Esophagus muscularis mucosa (tissue), 4 donors: ENCODE measurements at places on chromosomes 12 and 14. TPM values are rescaled to one million over a fixed set of nuclear protein-coding genes. Genes with fewer than 3 reads are reported as not detected.

DNA sequence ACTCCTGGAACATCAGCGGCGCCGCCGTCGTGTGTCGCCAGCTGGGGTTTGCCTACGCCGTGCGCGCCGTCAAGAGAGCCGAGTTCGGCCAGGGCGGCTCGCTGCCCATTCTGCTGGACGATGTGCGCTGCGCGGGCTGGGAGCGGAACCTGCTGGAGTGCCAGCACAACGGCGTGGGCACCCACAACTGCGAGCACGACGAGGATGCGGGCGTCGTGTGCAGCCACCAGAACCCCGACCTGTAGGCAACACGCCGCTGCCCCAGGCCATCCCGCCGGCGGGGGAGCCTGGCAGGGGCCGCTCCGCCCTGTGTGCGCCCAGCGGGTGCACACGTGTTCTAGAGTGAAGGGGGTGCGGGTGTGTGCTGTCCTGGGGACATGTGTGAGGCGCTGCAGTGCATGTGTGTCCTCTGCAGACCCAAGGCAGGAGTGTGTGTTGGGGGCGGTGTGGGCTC lies 8.7 kb upstream of the CYP46A1 start:
- H3K27me3 ChIP-seq: no peaks in the 10 kb centered on the region
- H3K4me3 ChIP-seq: no peak overlapping the region
- no peak for DNase-seq
- H3K36me3 ChIP-seq: peaks cover 4% of the 10 kb centered on the region
- H3K27ac ChIP-seq: no peak overlapping the region

DNA sequence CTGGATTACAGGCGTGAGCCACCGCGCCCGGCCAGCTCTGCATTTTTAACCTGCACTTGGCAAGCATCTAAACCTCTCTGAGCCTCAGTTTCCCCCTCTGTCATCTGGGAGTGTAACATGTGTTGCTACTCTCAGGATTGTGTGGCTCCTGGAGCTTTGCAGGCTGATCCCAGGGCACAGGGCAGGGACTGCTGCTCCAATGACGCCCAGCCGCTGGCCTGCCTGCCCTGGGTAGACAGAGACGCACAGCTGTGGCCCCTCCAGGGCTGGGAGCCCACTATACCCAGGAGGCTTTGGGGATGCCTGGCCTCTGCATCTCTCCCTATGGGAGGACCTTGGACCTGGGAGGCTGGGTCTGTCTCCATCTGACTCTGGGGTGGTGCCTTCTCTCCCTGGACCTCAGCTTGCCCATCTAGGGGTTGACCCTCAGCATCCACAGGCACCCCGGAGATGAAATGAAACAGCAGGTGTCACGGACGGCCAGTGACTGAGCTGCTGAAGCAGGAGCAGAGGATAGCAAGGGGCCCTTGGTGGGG lies 13.7 kb downstream of the ARL6IP4 start:
- no peak for DNase-seq
- H3K27ac ChIP-seq: no peak overlapping the region
- H3K4me3 ChIP-seq: no peak overlapping the region
- peaks cover 27% of the 10 kb centered on the region for H3K4me1 ChIP-seq
- no peaks in the 10 kb centered on the region for H3K27me3 ChIP-seq

DNA sequence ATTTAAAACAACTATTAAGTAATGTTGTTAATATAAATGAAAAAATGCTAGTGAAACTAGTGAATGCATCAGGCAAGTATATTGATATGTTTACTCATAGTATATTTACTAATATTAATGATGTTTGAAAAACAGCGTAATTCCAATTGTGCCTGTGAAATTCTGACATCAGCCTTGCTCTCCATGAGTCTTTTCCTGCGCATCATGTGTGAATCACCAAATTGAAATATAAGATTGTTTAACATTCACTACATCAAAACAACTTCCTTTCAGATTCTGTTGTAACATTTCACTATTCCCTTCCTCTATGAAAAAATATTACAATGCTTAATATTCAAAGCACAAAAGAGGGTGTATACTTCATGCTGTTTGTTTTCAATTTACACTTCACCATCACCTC lies 1995.9 kb upstream of the SEL1L start:
- no peak for DNase-seq
- H3K27ac ChIP-seq: no peak overlapping the region
- no peaks in the 10 kb centered on the region for H3K27me3 ChIP-seq
- H3K36me3 ChIP-seq: no peaks in the 10 kb centered on the region

- no peak for DNase-seq
- H3K4me1 ChIP-seq: peaks cover 35% of the 10 kb centered on the region
- peak overlapping the region; percentile 91 for H3K27ac ChIP-seq
Observed at GRCh38 chr14:35386673-35387125, 17.9 kb downstream of the NFKBIA start.

- peak overlapping the region; percentile 98 for H3K27ac ChIP-seq
- H3K4me1 ChIP-seq: peaks cover 77% of the 10 kb centered on the region
- peaks cover 21% of the 10 kb centered on the region for H3K36me3 ChIP-seq
- no peaks in the 10 kb centered on the region for H3K27me3 ChIP-seq
- H3K4me3 ChIP-seq: peak overlapping the region; percentile 87
Observed at GRCh38 chr12:56220611-56221231, 1.0 kb downstream of the RNF41 start.

DNA sequence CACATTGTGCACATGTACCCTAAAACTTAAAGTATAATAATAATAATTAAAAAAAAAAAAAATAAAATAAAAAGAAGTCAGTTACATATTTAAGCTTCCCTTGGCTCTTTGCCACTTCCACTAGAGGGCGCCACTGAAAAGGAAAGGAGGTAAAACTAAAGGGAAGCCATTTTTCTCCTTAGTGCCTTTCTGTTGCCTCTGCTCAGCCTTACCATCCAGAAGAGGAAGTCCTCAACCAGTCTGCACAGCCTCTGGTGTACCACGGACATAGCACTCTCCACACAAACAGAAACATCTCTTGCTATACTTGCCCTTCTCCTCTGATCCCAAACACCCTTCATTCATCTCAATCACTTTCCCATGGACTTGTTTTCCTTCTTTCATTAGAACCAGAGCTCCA lies 169.0 kb upstream of the EEA1 start:
- no peak overlapping the region for H3K27ac ChIP-seq
- H3K4me3 ChIP-seq: no peak overlapping the region
- H3K4me1 ChIP-seq: peaks cover 5% of the 10 kb centered on the region
- no peaks in the 10 kb centered on the region for H3K36me3 ChIP-seq

GRCh38 chr12:95881331-95881955 lies 22.7 kb downstream of the SNRPF start:
- no peaks in the 10 kb centered on the region for H3K27me3 ChIP-seq
- H3K4me1 ChIP-seq: no peaks in the 10 kb centered on the region
- no peak overlapping the region for H3K4me3 ChIP-seq
- no peak for DNase-seq
- no peaks in the 10 kb centered on the region for H3K36me3 ChIP-seq
- no peak overlapping the region for H3K27ac ChIP-seq

- DNase-seq: no peak
- H3K36me3 ChIP-seq: peaks cover 36% of the 10 kb centered on the region
- H3K27ac ChIP-seq: no peak overlapping the region
Observed at GRCh38 chr12:105223884-105224283, 12.1 kb downstream of the APPL2 start.

DNA sequence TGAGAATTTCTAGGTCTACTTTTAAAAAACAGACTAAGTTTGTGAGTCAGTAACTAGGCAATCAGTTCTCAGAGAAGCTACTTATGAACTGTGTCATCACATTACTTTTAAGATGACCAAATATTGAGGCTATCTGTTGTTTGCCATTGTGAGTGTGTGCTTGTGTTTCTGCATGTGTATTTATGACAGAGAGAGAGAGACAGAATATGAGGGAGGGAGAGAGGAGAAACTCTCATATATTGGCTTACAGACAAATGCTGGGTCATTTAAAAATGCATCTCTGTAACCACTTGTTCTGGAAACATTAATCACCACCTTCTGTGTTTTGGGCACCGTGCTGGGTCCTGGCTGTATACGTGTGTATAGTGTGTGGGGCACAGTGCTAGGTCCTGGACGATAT lies 161.5 kb upstream of the FRMD6 start:
- no peaks in the 10 kb centered on the region for H3K27me3 ChIP-seq
- no peak for DNase-seq
- H3K4me3 ChIP-seq: no peak overlapping the region
- H3K27ac ChIP-seq: no peak overlapping the region
- H3K4me1 ChIP-seq: peaks cover 13% of the 10 kb centered on the region

- no peak overlapping the region for H3K27ac ChIP-seq
- H3K4me1 ChIP-seq: no peaks in the 10 kb centered on the region
- no peak overlapping the region for H3K4me3 ChIP-seq
Observed at GRCh38 chr12:43277651-43278540, 274.1 kb downstream of the ADAMTS20 start.

DNA sequence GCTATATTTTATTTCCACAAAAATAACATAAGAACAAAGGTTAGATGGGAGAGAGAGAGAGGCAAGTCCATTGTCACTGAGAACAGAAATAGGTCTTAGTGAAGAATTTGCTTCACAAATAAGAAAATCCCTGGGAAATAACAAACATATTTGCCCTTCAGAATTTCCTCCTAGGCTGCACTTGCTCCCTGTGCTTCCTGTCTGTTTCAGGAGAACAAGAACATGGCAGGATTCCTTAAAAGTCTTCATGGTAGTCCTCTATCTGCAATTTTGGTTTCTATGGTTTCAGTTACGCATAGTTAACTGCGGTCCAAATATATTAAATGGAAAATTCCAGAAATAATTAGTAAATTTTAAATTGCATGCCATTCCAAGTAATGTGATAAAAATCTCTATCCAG lies 34.1 kb downstream of the SENP1 start:
- H3K4me3 ChIP-seq: no peak overlapping the region
- no peaks in the 10 kb centered on the region for H3K27me3 ChIP-seq
- H3K4me1 ChIP-seq: no peaks in the 10 kb centered on the region
- H3K36me3 ChIP-seq: peaks cover 64% of the 10 kb centered on the region
- H3K27ac ChIP-seq: no peak overlapping the region

DNA sequence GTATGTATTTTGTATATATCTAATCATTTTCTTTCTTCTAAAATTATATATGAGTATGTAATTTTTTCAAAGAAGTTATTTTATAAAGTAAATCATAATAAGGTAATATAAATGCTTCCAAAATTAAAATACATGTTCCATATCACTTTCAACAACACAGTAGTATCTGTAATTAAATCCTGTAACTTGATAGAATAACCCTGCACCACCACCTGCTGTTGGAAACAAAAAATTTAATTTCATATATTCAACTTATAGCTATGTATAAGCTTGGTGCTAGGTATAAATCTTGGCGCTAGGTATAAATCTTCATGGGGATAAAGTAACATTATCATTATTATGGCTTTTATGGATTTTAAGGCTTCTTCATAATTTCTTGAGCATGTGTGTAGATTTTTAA lies 149.7 kb upstream of the DCN start:
- no peaks in the 10 kb centered on the region for H3K27me3 ChIP-seq
- DNase-seq: no peak
- H3K4me1 ChIP-seq: peaks cover 4% of the 10 kb centered on the region
- H3K27ac ChIP-seq: no peak overlapping the region
- H3K36me3 ChIP-seq: no peaks in the 10 kb centered on the region
- H3K4me3 ChIP-seq: no peak overlapping the region

DNA sequence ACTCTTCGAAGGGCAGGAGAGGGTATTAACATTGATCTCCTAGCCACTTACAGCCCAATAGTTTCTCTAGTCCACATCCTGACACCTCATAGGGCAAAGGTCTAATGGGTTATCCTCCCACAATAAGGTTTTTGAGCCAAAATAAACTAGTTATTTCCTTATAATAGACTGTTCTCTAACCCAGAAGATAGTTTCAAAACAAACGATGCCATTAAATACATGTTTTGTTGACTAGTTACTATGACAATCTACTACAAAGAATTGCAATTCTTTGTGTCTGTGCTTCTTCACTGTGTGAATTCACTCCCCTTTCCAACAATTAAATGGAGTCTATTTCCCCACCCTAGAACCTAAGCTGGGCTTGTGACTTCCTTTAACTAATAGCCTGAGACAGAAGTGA lies 6.4 kb upstream of the ACTR10 start:
- H3K27me3 ChIP-seq: no peaks in the 10 kb centered on the region
- DNase-seq: no peak
- H3K4me1 ChIP-seq: peaks cover 2% of the 10 kb centered on the region

DNA sequence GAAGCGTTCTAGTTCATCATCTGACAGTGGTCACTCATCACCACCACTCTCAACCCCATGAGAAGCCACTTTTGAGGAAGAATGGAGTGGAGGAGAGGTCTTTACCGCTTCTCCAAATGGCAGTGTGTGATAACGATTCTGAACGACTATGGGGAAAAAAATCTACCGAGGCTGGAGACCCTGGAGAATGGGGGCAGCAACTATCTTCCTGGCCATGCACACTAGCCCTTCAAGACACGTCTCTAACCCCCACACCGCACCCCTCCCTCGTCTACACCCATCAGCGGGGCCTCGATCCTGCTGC lies 365 bp downstream of the ING4 start:
- H3K36me3 ChIP-seq: peaks cover 35% of the 10 kb centered on the region
- peak overlapping the region; percentile 82 for H3K27ac ChIP-seq
- no peaks in the 10 kb centered on the region for H3K27me3 ChIP-seq
- peaks cover 45% of the 10 kb centered on the region for H3K4me1 ChIP-seq
- peak overlapping the region; percentile 84 for H3K4me3 ChIP-seq

- DNase-seq: no peak
- H3K4me3 ChIP-seq: no peak overlapping the region
- no peaks in the 10 kb centered on the region for H3K36me3 ChIP-seq
- peak overlapping the region; percentile 48 for H3K27ac ChIP-seq
Observed at GRCh38 chr12:97837401-97837800, 374.8 kb downstream of the RMST start.

- no peaks in the 10 kb centered on the region for H3K36me3 ChIP-seq
- H3K4me1 ChIP-seq: peaks cover 33% of the 10 kb centered on the region
- H3K27me3 ChIP-seq: peaks cover 19% of the 10 kb centered on the region
- H3K27ac ChIP-seq: no peak overlapping the region
- DNase-seq: no peak
Observed at GRCh38 chr14:96102081-96102856, 63.1 kb downstream of the C14orf132 start.

- H3K4me3 ChIP-seq: no peak overlapping the region
- no peaks in the 10 kb centered on the region for H3K36me3 ChIP-seq
- no peak overlapping the region for H3K27ac ChIP-seq
- no peaks in the 10 kb centered on the region for H3K4me1 ChIP-seq
- DNase-seq: no peak
- no peaks in the 10 kb centered on the region for H3K27me3 ChIP-seq
Observed at GRCh38 chr12:49470986-49471385, 67.8 kb upstream of the KCNH3 start.

- no peaks in the 10 kb centered on the region for H3K4me1 ChIP-seq
- no peak overlapping the region for H3K4me3 ChIP-seq
- no peak overlapping the region for H3K27ac ChIP-seq
- DNase-seq: no peak
- no peaks in the 10 kb centered on the region for H3K36me3 ChIP-seq
Observed at GRCh38 chr12:79083181-79083580, 218.6 kb downstream of the SYT1 start.

The OR4K14 gene
- not detected for total RNA-seq

The TIMELESS gene
- 4.1 TPM for total RNA-seq

The C12orf50 gene
- total RNA-seq: not detected

The SERPINA10 gene
- total RNA-seq: not detected

The ETFBKMT gene
- total RNA-seq: 5.1 TPM

The TPH2 gene
- 0.17 TPM for total RNA-seq
